Tibial artery (tissue), 4 donors: ENCODE measurements at places on chromosomes 6 and 20.

- no peak for DNase-seq
Measured at GRCh38 chr20:15139522-15139921, 802.1 kb upstream of the FLRT3 start.

GRCh38 chr20:11966186-11966585 is 48.5 kb downstream of the BTBD3 start:
- no peak for DNase-seq

- DNase-seq: no peak
Measured at GRCh38 chr6:149184523-149184922, 133.0 kb upstream of the TAB2 start.

DNA sequence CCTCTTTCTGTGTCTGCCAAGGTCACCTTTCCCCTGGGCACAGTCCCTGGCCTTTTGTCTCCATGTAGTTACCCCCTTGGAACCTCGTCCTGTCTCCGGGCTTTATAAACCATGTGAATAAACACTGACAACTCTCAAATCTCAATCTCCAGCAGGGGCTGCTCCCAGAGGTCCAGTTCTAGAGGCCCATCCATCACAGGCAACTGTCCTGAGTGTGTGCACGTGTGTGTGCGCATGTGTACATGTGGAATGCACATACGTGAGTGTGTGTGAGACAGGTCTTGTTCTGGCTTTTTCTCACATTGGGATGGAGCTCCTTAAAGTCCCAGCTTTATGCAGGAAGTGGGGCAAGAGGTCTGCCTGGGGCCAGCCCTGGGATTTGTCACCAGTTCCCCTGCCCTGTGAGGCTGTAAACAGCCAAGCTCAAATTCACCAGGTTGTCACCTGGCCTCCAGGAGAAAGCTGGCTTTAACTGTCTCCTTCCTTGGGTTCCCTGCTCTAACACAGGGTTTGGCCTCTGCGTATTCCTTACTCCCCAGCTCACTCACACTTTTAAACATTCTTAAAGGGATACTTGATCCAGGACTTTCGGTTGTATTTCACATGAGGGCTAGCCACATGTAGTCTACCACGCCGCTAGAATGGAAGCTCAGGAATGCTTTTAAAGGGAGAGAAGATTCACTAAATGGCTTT is 42.7 kb downstream of the RAMACL start:
- DNase-seq: no peak

- no peak for DNase-seq
Measured at GRCh38 chr6:88443554-88443953, 277.4 kb upstream of the CNR1 start.

- DNase-seq: no peak
Measured at GRCh38 chr20:15674253-15675060, 898.8 kb downstream of the KIF16B start.

DNA sequence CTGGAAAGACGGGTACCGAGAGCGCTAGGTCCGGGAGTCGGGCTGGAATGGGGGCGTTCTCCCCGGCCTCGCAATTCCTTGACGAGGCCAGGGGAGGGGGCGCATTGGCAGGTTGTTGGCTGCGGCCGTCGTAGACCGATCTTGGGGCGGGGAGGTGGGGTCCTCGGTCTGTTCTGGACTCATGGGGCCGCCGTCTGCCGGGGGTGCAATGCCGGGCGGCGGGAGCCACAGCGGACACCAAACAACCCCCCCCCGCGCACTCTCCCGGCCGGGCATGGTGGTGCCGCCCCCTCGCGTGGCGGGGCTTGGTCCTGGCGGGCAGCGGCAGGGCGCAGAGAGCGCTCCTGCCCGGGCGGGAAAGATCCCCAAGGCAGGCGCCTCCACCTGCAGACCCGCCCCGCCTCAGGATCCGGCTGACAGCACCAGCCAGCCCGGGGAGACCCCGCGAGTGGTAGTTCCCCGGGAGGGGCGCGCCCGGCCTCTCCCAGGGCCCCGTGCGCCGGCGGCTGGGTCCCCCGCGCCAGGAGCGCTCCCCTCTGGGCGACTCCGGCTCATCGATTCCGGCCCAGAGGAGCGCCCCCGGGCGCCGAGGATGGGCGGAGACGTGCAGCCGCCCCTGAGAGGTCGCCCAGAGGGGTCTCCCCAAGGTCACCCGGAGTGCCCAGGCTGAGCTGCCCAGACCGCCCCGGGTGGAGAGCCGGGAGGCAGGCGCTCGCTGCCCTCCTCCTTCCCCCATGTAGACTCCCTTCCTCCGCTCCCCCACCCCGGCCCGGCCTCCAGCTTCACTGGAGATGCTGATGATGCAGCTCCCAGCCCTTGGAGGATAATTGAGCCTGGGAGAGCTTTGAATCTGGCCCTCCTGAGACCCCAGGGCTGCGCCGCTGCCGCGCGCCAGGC is 709 bp downstream of the PPP1R16B start:
- no peak for DNase-seq

GRCh38 chr6:26524722-26525370 is 13.3 kb upstream of the HMGN4 start:
- DNase-seq: no peak

- DNase-seq: no peak
Measured at GRCh38 chr6:46293641-46294316, 123.0 kb upstream of the ENPP5 start.

DNA sequence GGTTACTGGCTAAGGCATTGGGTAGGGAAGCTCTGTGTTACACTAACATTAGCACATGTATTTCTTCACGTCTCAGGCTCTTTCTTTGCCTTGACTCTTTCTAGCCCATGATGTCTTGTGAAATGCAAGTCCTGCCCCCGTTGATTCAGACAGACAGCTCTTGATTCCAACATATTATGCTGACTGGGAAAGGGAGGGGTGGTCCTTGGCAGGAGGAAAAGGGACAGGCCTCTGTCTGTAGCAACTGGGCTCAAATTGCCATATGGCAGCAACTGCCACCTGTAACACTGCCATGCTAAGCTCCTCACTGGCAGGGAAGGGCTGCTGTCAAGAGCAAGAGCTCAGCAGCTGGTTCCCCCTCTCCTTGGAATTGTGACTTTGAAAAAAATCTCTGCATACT is 5.7 kb upstream of the KCNK15 start:
- DNase-seq: no peak

GRCh38 chr6:154356690-154357089 is at the start of gene IPCEF1:
TSS of gene IPCEF1 (minus strand) at chr6:154356803. CDS start at chr6:154265947, 90,856 bp downstream.
- DNase-seq: no peak

GRCh38 chr6:89339565-89339964 is 13.0 kb downstream of the UBE2J1 start:
- DNase-seq: no peak

DNA sequence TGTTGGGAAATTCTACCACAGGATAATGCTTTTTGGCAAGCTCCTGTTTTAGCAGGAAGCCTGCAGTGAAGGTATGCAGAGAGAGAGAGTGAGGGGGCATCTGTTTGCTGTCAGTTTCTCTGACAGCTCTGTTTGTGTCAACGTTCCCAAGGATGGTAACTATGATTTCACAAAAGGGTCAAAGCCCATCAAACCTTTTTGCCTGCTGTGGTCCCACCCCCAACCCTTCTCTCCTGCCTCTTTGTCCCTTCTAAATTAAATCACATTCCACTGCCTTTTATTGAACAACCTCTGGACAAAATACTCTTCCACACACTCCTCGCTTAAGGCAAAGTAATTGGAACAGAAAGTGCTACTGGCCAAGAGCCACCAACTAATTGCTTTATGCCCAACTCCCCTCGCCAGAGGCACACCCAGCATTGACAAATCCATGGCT is 128.3 kb downstream of the TSHZ2 start:
- DNase-seq: no peak

GRCh38 chr6:38134704-38135088 is 315.2 kb downstream of the ZFAND3 start:
- no peak for DNase-seq

GRCh38 chr6:26086211-26086610 is 1.0 kb upstream of the HFE start:
- DNase-seq: no peak

- no peak for DNase-seq
Measured at GRCh38 chr6:146961831-146962230, 242.4 kb upstream of the STXBP5 start.

DNA sequence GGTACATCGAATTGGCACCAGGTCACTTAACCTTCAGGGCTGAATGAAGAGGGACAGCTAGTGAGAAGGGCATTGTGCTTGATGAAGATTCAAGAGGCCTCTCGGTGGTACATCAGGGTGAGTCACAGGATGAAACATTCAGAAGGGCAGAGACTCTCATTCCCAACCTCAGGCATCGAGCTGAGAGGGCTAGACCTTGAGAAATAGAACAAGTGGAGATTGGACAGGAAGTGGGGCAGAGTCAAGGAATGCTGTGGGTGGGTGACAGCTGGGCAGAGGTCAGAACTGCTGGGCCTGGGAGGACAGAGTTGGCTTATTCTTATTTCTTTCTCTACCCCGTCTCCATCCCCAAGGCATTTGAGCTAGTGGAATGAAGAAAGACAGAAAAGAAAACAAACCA is 126.0 kb downstream of the SCML4 start:
- DNase-seq: no peak

GRCh38 chr6:110755411-110755834 is 59.8 kb downstream of the CDK19 start:
- DNase-seq: no peak

DNA sequence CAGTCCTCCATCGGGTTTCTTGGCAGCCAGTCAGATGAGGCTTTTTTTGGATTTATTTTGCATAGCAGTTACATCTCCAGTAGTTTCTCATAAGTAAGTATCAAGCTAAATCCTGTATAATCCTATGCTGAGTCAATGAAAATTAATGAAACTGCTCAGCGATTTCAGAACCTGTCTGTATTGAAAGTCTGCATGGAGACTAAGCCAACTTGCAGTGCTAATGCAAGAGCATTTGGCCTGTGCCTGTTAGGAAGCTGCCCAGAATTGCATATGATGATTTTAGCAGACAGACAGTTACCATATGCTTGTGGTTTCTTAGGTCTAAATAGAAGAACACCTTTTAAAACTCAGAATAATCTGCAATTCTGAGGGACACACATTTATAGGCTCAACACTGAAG is 25.2 kb upstream of the LRRN4 start:
- DNase-seq: no peak

DNA sequence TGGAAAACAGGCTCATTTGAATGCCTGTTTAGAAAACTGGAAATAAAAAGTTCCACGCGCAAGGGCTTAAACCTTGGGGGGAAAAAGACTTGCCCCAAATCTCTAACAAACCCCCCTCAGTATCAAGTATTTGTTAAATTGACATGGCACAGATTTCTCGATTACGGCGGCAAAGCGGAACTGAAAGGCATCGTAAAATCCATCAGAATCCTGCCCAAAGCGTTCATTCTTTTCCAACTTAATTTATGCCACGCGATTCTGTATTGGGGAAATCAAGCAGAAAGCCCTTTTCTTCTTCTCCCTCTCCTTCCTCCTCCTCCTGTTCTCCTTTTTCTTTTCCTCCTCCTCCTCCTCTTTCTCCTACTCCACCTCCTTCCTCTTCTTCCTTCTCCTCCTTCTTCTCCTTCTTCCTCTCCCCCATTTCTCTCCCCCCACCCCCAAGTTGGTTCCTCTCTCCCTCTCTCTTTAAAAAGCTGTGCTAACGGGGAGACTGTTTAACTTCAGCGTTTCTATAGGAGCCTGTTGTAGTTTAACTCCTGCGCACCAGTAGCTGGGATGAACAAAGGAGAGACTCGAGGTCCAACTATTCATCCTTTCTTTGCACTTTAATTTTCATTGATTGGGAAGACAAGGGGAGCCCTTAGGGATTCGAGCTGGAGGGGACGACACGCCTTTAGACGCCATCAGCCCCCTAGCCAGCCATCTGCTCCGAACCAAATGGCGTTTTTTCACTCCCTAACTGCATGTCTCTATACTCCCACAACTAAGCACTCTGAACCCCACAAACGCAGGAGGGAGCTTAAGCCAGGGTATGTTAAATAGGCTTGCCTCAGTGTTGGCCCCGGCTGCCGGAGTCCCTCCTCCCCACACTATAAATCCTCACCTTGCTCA is 2.7 kb upstream of the DLL1 start:
- no peak for DNase-seq

GRCh38 chr20:24473435-24474223 is 4.2 kb downstream of the SYNDIG1 start:
- DNase-seq: no peak

DNA sequence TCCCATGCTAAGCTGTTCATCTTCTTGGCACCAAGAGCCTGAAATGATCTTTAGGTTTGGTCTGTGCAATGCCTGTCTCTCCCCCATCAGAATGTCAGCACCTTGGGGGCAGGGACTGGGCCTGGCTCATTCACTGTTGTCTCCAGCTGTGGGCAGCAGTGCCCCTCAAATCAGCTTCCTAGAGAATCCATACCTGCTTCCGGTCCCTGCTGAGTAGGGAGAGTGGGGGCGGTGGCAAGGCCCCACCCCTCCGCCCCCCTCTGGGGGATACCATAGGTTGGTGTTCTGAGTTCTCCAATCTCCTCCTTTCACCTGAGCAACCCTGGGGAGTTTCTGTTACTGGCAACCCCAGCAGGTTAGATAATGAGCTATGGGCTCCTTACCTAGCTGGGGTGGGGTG is 19.2 kb upstream of the SPDEF start:
- no peak for DNase-seq

- DNase-seq: no peak
Measured at GRCh38 chr6:75693534-75693933, 55.5 kb upstream of the MYO6 start.

GRCh38 chr6:15449011-15449410 is 203.1 kb downstream of the JARID2 start:
- DNase-seq: no peak

DNA sequence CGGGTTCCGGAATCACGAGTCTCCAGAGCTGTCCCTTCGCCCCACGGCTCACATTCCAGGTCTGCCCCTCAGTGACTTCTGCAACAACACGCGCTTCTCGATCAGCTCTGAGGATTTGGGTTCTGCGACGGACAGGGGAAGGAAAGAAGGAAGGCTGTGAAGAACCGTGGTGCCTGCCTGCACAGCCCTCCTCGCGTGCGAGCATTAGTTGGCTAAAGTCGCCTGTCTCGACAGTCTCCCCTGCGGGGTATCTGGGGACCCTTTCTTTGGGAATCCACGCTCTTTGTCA is 23.1 kb downstream of the VPS52 start:
- DNase-seq: no peak

- no peak for DNase-seq
Measured at GRCh38 chr6:13331516-13332348, 3.4 kb upstream of the TBC1D7 start.

DNA sequence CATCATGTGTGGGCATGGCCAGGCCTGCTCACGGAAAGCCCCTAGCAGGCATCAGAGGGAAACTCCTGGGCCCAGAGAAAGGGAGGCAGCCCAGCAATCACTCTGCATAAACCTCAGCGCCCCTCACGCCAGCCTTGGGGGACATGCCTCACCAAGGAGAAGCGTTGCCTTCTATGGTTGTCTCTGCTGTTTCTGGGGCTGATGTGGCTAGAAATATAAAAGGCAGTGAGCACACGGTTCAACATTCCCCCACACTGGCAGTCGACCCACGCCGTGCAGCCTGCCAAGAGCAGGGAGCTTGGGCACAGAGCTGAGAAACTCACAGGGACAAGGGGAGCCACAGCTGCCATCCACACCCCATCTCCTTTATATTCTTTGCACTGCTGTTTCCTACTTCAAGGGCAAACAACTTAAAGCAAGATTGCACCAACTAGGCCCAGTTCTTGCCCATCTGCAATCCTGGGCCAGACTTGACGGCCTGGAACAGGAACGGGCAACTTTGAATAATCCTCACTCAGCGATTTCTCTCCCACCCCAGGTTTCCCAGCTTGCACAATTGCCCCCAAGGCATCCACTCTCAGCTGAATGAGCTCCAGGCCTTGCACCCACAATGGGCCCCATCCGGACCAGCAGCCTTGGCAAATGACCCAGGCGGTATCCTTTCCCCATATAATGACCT is 35.5 kb upstream of the FOXC1 start:
- no peak for DNase-seq

GRCh38 chr6:80522576-80522975 is 416.1 kb downstream of the BCKDHB start:
- DNase-seq: no peak
